SK-MEL-5 (cell line): ENCODE measurements at places on chromosomes 11 and 22. TPM values are rescaled to one million over a fixed set of nuclear protein-coding genes. Genes with fewer than 3 reads are reported as not detected.

DNA sequence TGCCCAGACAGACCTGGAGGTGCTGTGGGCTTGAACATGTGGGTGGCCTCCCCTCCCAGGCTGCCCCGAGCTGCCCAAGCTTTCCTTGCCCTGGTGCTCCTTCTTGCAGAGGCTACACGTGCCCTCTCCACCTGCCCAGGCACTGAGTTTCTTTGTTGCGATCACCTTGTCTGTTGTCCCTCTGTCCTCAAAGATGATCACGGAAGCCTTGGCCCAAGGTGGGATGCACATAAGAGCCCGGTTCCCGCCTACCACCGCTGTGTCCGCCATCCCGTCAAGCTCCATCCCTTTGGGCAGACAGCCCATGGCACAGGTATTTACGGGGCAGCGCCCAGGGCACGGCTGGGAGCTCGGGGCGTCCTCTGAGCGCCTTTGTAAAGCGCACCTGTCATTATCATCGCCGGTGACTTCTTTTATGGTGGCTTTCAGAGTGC is 67.5 kb downstream of the MED15 start:
- DNase-seq = no peak

DNA sequence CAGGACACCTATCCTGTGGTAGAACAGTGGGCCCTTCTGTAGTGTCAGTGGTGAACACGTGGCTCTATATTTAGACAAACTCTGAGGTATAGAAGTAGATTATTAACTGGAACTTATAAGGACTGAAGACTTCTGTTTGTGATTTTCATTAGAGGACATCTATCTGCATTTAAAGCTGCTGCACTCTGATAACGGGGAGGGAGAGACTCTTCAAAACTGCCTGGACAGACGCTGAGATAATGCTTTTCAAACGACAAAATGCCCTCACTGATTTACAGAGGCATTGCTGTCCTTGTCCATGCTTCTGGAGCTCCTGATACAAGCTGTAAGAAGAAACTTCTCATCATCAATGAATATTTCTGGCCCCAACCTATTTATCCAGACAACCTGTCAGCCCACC is 425.2 kb downstream of the OPCML start:
- DNase-seq = no peak

- no peak for DNase-seq
Observed at GRCh38 chr11:10285148-10285802, 8.7 kb downstream of the SBF2 start.

GRCh38 chr11:17510507-17511206 is 33.6 kb downstream of the USH1C start:
- no peak for DNase-seq

DNA sequence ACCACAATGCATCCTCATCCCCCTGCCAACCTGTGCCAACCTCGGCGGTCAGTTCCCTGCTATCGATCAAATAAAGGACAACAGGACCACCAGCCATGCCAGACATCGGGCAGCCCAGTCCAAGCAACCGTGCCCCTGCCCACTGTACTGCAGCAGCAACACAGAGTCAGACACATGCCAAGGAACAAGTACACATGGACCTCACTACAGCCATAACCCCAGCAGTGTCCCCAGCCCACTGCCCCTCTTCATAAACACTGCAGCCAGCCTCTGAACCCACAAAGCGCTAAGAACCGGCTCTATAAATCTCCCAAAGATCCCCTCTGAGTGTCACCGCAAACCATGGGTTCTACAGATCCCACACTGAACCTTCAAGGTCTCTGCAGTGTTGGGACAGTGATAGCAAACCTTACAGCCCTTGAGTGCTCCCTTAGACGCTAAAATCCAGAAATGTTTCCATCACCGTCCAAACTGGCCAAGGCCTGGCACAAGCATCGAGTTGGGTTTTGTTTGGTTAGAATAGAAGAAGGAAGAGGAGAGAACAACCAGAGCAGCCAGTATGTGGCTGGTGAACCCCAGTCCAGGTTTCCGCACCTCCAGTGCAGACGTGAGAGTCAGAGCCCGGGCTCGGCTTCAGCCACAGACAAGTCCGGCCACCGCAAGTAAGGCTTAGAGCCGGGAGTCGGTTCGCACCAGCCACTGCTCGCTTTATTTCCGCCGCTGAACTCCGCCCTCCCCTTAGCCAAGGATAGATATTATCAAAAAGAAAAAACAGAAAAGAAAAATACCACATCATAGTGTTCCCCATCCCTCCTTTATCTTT is 7.9 kb downstream of the PAX6 start:
- DNase-seq = no peak

DNA sequence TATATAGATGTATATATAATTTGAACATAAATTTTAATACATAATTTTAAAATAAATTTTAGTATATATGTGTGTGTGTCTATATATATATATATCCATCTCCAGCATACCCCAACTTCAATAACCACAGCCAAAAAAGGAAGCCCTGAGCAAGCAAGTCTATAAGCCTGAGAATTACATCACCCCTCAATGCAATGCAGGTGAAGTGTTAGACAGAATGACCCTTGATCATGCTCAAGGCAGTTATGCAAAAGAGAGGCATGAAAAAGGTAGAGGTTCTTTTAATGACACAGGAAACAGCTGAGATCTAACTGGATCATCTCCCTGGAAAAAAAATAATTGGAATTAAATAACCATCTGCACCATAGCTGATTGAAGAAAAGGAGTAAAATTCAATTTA is 557.9 kb upstream of the ANO5 start:
- no peak for DNase-seq

GRCh38 chr22:37967147-37967546 is 13.6 kb downstream of the POLR2F start:
- no peak for DNase-seq

- peak; percentile 56 for DNase-seq
Observed at GRCh38 chr11:47980088-47980906, at the start of gene PTPRJ. Gene PTPRJ (plus strand): TSS chr11:47980559. CDS start chr11:47980913, 354 bp downstream.

- no peak for DNase-seq
Observed at GRCh38 chr22:37426706-37427134, 559 bp downstream of the ELFN2 start.

GRCh38 chr11:126079621-126080124 is 17.0 kb upstream of the CDON start:
- no peak for DNase-seq

GRCh38 chr11:29656597-29656996 is 360.2 kb downstream of the KCNA4 start:
- DNase-seq = no peak

GRCh38 chr22:37345863-37346504 is 63.7 kb downstream of the CYTH4 start:
- DNase-seq = peak; percentile 13

The AIFM3 gene
- total RNA-seq = 3.2 and 3.9 TPM in 2 replicates

The YPEL1 gene
- 0.40 and 2.0 TPM in 2 replicates for total RNA-seq

The SLC3A2 gene
- 734 and 765 TPM in 2 replicates for total RNA-seq

The OR52E4 gene
- total RNA-seq = not detected in 2 replicates

The MS4A15 gene
- not detected in 2 replicates for total RNA-seq
